Stimulated activated CD4-positive, alpha-beta T cell treated with anti-CD3 and anti-CD28 coated beads, Interleukin-4, amount 100 ng/mL, for 24 hours (primary cell): ENCODE measurements at places on chromosomes 1 and 21.

DNA sequence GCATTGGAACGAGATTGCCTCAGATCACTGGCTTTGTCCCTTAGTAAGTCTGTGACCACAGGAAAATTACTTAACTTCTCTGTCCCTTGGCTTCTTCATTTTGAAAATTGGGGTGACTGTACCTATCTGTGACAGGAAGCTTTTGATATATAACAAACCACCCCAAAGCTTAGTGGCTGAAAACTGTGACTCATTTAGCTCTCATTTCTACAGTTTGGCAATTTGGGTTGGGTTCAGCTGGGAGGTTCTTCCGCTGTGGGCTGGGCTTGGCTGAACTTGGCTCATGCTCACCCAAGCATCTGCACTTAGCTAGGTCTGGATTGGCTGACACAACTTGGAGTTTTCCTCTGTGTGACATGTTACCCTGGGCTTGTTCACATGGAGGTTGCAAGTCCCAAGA is 14.0 kb downstream of the C1orf94 start:
- no peak for DNase-seq

- DNase-seq, result peak; percentile 47
Measured at GRCh38 chr21:17454315-17455027, 58.4 kb upstream of the CXADR start.

DNA sequence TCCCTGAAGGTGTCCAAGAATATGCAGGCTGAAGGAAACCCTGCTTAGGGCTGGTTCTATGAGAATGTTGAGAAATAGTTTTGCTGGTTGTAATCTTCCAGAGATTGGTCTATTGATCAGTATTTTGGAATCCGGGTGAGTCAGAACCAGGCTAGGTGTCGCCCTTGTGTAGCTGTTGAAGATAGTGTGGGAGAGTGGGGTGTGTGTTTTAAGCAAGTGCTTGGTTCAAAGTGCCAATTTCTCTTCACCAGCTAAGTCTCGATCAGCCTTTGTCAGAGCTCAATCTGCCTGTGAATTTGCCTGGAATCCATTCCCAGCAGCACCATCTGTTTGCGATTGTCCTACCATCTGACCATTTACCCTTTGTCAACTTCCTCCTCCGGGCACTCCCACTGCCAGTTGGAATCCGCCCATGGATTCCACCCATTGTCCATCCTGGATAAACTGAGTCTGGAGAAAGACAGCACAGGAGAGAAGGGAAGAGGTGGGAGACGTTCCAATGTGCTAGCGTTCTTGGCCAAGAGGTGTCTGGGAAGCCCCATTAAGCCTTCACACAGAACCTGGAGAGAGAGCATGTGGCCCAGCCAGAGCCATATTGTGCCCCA is 59.4 kb upstream of the CYP2J2 start:
- DNase-seq, result no peak

DNA sequence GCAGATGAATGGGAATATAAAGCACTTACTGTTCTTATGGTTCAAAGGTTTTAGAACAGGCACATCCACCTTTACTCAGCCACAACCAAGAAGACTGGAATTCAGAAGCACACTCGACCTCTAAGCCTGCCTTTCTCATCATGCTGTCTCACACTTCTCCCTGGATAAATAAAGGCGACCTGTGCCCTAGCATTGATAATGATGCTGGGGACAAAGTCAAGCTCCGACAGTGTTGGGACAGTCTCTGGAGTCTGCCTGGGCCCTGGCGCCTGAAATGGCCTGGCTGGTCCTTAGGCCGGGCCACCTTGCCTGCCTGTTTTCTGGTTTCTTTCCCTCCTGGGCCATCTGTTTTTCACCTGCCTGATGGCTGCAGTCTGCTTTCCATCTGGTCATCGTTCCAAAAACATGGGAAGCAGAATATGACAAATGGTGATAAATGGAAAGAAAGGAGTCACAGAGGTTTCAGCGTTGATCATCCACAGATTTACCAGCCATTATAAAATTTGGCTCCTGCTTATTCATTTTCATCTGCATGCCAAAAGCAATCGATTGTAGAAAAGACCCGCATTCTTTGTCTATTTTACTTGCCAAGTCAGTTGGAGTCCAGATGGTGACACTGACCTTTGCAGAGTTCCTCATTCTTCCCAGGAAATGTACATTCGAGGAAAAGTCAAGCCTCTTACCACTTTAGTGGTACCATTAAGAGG is 91.2 kb upstream of the KCNJ15 start:
- no peak for DNase-seq

DNA sequence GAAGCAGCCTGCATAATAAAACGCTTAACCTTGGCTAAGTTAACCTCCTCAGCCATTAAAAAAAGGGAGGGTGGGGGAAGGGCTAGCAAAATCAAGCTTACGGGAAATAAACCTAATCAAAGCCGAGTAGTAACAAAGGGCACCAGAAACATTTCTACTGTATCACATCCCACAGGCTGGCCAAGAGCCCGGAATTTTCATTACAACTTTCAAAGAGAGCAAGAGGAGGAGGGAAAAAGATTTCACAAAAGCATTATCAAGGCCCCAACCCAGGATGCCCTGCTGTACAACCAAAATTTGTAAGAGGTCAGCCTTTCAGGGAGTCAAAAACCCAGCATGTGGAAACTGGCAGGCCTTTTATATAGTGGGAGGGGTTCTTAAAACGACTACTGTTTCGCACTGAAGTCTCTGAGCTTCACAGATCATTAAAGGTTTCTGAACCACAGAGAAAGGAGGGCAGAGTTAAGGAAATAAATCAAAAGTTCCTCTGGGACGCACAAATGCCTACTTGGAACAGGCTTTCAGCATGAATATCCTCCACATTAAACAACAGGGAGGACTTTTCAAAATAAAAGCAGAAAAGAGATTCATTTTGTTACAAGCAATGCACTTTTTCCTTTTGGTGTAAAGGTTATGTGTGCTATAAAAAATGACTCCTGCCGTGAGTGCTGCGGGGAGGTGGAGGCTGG is 90.4 kb downstream of the SLC45A1 start:
- DNase-seq, result no peak

- no peak for DNase-seq
Measured at GRCh38 chr1:3656450-3657095, 4.3 kb downstream of the TP73 start.
